Esophagus mucosa (tissue), 1 donor: ENCODE measurements at places on chromosomes 7 and 10. TPM values are rescaled to one million over a fixed set of nuclear protein-coding genes. Genes with fewer than 3 reads are reported as not detected.

DNA sequence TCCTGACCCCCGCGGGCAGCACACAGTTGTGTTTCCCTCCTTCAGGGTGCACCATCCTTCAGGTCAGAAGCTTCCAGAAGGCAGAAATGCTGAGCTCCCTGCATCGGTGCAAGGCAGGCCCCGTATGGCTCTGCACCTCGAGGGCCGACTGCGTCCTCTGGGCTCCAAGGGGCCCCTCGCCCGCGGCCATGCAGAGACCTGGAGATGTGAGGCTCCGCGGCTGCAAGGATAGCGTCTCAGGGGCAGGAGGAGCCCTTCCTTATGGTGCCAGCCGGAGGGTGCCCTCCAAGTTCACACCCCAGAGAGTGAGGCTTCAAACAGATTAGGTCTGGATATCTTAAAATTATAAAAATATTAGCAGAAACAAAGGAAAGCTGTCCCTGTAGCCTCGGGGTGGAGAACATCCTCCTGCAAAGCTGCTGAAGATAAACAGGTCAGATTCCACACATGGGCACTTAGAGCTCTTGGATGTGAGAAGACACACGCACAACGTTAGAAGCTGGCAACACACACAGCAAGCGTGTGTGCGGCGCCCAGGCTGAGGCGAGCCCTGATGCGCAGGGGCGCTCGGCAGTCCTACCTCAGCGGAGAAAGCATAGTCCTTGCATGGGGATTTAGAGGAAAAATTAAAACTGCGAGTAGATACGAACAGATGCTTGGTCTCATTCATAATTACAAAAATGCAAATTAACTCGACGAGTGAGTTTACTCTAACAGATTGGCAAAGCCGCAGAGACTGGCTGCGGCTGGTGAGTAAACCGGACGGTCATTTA lies 20.4 kb downstream of the KNDC1 start:
- no peak for ATAC-seq

- no peak for ATAC-seq
Observed at GRCh38 chr10:109219935-109220605, 703.2 kb downstream of the XPNPEP1 start.

GRCh38 chr7:3234851-3235250 lies 66.2 kb upstream of the SDK1 start:
- ATAC-seq = no peak

GRCh38 chr10:21130108-21130507 lies 233.0 kb upstream of the NEBL start:
- ATAC-seq = no peak

DNA sequence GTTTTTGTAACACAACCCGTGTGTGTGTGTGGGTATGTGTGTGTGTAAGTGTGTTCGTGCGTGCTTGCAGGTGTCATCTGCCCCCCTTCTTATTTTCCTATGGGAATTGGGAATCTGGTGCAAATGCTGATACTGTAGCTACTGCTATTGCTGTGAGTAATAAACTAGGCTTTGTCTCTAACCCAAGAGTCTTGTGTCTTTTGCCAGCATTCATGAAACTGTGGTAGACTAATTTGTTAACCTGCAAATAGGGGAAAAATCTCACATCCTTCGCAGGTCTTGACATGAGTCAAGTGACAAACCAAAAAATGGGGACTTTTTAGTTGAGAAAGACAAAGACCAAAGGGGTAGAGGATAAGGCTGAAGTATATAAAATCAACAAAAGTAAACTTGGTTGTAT lies 57.9 kb upstream of the FAM133B start:
- ATAC-seq = no peak

GRCh38 chr7:48245751-48246472 lies 74.7 kb downstream of the ABCA13 start:
- ATAC-seq = no peak

PDE6C gene
- not detected for total RNA-seq

RNF32 gene
- total RNA-seq = 1.8 TPM

SHH gene
- total RNA-seq = not detected

GRCh38 chr7:77352665-77353406 lies 63.3 kb downstream of the GSAP start:
- no peak for ATAC-seq

- no peak for ATAC-seq
Observed at GRCh38 chr7:7188091-7188490, 5.7 kb downstream of the C1GALT1 start.

GRCh38 chr10:47078393-47079203 lies 167.4 kb downstream of the PTPN20 start:
- no peak for ATAC-seq

UNCX gene
- not detected for total RNA-seq

- no peak for ATAC-seq
Observed at GRCh38 chr7:113491305-113491704, 373.0 kb upstream of the SMIM30 start.

ADAMTS14 gene
- 0.64 TPM for total RNA-seq

SPDYE2B gene
- not detected for total RNA-seq

- ATAC-seq = no peak
Observed at GRCh38 chr10:93070378-93071176, 3.1 kb upstream of the CYP26A1 start.
